Kidney tubule cell (primary cell): ENCODE measurements at places on chromosomes 13 and 19.

- DNase-seq: no peak
Observed at GRCh38 chr19:46815833-46816627, 27.6 kb upstream of the SLC1A5 start.

DNA sequence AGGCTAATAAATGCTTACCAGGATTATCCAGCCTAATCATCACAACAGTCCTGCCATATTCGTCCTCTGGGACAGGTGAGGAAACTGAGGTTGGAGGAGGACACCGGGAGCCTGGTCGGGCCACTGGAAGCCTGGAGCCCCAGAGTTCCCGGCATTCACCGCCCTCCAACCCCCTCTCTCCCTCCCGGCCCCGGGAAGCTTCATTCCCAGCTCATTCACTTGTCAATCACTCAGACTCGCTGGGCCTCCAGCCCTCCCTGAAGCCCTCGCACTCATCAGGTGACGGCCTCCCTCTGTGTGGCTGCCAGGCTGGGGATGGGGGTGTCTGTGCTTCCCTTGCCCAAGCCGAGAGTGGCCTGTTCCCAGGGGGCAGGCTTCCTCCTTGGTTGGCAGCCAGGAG is 22.5 kb upstream of the ZNF99 start:
- DNase-seq: no peak

- peak; percentile 13 for DNase-seq
Observed at GRCh38 chr13:94658926-94659597, 53.3 kb downstream of the SOX21 start.

DNA sequence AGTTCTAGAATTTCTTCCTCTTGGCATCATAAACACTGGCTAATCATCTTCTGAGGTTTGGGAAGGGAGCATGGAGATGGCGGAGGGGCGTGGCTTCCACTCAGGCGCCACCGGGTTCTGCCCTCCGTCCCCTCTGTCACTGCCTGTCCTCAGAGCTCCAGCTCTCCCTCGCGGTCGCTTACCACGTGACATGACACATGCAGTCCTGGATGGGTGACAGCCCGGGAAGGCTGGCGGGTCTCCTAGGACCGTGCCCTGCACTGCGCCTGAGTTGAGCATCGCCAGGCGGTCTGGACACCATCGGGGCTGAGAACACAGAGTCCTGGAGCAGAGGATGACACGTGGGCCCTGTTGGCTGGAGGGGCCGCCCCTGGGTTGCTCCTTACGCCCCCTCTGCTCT is 123.3 kb downstream of the RAB20 start:
- no peak for DNase-seq

- no peak for DNase-seq
Observed at GRCh38 chr19:4939466-4939865, 29.4 kb upstream of the KDM4B start.

DNA sequence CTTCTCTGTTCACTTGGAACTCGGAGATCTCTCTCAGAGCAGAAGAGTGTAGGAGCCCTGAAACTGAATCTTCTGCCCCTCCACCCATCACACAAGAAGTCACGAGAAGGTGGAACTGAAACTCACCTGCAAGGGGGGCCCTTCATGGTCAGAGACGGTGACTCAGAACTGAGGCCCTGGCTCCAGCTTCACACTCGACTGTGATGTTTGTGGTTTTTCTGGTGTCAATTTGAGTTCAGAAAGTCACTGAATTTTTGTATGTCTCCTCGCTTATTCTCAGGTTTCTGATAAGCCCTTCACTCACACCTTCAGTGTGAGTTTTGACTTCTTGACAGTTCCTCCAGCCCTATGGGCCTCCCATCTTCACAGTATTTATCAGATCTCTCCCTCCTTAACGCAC is 23.1 kb downstream of the SIGLEC5 start:
- no peak for DNase-seq

DNA sequence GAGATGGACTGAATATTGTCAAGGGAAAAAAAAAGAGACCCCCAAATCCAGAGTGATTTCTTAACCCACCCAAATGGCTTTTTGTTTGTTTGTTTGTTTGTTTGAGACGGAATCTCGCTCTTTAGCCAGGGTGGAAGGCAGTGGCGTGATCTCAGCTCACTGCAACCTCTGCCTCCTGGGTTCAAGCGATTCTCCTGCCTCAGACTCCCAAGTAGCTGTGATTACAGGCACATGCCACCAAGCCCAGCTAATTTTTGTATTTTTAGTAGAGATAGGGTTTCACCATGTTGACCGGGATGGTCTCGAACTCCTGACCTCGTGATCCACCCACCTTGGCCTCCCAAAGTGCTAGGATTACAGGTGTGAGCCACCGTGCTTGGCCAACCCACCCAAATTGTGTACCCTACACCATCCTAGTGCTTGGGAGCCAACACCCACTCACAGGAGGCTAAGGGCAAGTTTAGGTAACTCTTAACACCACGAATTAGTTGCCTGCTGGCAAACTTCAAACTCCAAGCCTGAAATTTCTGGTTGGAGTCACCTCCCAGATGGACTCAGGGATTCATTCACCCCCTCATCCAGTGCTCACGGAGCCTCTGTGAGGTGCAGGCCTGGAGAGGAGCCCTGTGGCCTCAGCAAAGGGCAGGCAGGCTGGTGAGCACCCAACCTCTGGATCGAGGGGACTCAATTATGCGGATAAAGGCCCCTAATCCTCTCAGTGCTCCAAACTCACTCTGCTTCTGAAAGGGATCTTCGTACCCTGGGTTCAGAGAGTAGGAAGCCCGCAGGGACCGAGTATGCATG is 37.6 kb downstream of the ACTN4 start:
- DNase-seq: no peak

- DNase-seq: no peak
Observed at GRCh38 chr19:11261431-11261970, 823 bp downstream of the DOCK6 start.

- DNase-seq: peak; percentile 10
Observed at GRCh38 chr13:74329962-74330361, 195.8 kb upstream of the KLF12 start.
